ENCODE measurements at places on chromosomes 3 and 15.
A peak's percentile ranks its signal among the peaks of the same experiment; 100 is the strongest.

- peak; percentile 68 for DNase-seq
Observed at GRCh38 chr15:45205192-45205591, 17.4 kb upstream of the SHF start.

- no peak for DNase-seq
Observed at GRCh38 chr15:90382320-90382719, 5.7 kb upstream of the IQGAP1 start.

DNA sequence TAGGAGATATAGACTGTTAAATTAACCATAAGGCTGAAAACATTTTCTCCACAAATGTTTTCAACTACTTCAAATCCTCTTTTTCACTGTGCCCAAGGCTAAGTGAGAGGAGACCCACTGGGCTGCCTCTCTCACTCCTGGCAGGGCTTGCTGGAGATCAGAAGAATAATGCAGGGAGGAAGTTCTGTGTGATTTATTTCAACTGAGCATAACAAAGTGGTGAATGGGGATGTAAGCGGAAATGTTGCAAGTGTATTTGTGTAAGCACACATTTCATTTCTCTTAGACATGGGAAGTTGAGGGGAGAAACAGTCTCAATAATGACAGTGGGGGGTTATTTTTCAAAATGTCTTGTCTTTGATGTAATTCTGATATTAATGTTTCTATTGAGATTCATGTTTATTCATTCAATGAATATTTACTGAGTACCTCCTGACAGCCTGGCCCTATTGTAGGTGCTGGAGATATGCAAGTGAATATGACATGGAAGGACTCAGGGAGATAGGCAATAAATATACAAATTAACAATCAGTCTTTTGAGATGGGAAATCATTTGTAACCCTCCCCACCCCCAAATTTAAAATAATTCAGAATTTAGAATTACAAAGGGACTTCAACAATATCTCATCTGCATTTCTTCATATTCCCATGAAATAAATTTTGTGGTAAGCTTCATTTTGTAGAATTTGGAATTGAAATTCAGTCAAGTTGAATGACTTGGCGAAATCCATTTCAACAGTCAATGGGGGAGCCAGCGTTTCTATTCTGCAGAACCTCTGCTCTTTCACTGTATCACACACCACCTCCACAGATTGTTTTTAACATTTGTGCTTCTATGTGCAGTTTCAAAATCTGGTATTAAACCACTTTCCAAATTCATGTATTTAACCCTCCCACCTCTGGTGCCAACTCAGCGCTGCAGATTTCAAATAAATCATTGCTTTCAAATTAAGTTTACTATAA lies 247.2 kb downstream of the SLC9A9 start:
- no peak for DNase-seq

- DNase-seq, result no peak
Observed at GRCh38 chr3:97817965-97818364, 3.8 kb upstream of the CRYBG3 start.

GRCh38 chr3:57890874-57891273 lies 117.3 kb upstream of the FLNB start:
- DNase-seq, result no peak

DNA sequence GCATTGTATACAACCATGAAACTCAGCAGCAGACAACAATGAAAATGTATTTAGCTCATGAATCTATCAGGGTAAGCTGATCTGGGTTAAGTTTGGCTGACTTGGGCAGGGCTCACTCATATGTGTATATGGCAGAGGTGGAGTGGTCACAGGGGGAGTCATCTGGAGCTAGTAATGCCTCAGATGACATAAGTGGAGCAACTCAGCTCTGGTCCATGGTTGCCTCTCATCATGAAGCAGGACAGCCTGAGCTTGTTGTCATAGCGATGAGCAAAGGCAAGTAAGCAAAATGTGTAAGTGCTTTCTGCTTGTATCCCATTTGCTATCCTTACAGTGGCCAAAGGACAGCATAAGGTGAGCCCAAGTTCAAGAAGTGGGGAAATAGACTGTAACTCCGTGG lies 64.5 kb downstream of the ALCAM start:
- DNase-seq, result no peak

Data from posterior cingulate gyrus (tissue), 11 donors.